ENCODE measurements at places on chromosomes 16 and 17. TPM values are rescaled to one million over a fixed set of nuclear protein-coding genes. Genes with fewer than 3 reads are reported as not detected.

DNA sequence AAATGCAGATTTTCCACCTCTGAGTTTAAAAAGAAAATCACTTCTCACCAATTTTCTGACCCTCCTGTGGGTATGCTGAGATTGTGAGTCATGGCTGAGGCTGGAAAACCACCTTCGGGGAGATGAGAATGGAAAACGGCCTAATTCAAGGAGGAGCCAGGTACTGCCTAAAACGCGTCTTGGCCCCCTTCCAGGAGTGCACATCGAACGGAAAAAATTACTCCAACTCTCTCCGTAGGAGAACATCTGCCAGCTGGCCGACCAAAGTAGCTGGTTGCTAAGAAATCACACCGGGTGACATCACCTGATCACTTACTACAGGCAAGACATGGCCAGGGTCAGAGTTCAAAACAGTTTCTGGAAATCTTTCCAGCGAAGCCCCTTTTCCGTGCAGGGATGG, 107.6 kb downstream of the ZNF423 start:
- H3K27ac ChIP-seq: no peak overlapping the region
- no peaks in the 10 kb centered on the region for H3K36me3 ChIP-seq
- no peak overlapping the region for H3K4me3 ChIP-seq
- no peaks in the 10 kb centered on the region for H3K4me1 ChIP-seq
- H3K27me3 ChIP-seq: peaks cover 2% of the 10 kb centered on the region

DNA sequence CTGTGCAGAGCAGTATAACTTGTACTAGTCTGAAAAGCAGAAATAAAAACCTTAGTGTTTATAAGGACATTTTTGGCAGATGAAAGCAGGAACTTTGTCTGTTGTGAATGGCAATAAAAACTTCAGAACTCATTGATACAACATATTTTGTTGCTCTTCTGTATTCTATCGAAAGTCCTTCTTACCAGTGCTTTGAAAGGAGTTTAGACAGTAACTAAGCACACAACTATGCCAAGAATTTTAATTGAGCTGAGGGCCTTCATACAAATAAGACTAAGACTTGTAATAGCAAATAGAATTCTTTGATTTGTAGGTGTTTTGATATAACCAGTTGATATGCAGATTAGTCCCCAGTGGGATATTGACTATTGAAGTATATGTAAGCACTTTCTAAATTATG, 308.4 kb downstream of the ZFHX3 start:
- peaks cover 10% of the 10 kb centered on the region for H3K4me1 ChIP-seq
- H3K4me3 ChIP-seq: no peak overlapping the region
- H3K27ac ChIP-seq: no peak overlapping the region
- no peaks in the 10 kb centered on the region for H3K36me3 ChIP-seq

CCDC200 gene
- total RNA-seq: not detected

DNA sequence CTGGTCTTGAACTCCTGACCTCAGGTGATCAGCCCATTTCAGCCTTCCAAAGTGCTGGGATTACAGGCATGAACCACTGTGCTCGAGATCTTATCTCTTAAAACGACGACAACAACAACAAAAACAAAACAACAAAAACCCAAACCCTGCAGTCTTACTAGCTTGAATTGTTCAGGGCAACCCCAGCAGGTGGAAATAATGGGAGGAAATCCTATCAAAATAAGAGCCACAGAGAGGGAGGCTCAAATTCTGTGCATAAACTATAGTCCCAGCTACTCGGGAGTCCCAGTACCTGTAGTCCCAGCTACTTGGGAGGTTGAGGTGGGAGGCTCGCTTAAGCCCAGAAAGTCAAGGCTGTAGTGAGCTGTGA, 16.5 kb upstream of the ATP6V0A1 start:
- no peak for DNase-seq
- H3K36me3 ChIP-seq: no peaks in the 10 kb centered on the region
- peaks cover 5% of the 10 kb centered on the region for H3K4me1 ChIP-seq
- no peak overlapping the region for H3K27ac ChIP-seq
- no peaks in the 10 kb centered on the region for H3K27me3 ChIP-seq

DNA sequence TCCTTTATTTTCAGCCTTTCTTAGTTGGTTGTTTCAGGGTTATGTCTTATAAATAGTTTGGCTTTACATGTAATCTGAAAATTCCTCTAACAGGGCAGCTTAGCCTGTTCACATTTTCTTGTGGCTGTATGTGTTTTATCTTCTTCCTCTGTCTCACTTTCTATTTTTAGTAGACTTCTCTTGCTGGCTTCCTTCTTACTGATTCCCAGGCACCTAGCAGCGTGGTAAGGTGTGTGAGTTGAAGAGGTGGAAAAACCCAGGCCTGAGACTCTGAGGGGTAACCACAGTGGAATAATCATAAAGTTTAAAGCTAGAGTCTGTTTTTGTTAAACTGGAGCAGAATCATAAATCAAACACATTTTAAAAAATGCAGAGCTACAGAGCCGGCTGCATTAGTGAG, 190.9 kb downstream of the LGALS9B start:
- no peak overlapping the region for H3K27ac ChIP-seq
- H3K27me3 ChIP-seq: no peaks in the 10 kb centered on the region
- no peak overlapping the region for H3K4me3 ChIP-seq
- H3K36me3 ChIP-seq: no peaks in the 10 kb centered on the region
- no peak for DNase-seq
- H3K4me1 ChIP-seq: no peaks in the 10 kb centered on the region

DNA sequence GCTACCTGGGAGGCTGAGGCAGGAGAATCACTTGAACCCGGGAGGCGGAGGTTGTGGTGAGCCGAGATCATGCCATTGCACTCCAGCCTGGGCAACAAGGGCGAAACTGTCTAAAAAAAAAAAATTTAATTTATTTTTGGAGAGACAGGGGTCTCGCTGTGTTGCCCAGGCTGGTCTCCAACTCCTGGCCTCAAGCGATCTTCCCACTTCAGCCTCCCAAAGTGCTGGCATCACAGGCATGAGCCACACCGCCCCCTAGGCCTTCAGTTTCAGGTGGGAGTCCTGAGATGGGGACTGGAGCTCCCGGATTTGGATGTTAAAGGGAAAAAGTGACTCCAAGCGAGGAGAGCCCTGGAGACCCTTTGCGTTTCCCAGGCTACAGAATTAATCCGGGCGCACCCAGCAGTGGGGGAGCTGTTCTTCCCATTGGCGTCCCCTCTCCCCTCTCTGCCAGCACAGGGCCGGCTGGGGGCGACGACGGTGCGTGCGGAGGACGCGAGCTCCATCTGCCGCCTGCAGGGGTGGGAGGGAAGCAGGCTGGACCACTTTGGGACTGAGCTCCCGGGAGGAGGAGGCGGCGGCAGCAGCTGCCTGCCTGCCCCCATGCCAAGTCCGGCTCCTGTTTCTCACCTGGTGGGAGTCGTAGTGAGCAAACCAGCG, 49.3 kb upstream of the USP7 start:
- H3K4me1 ChIP-seq: no peaks in the 10 kb centered on the region
- H3K27me3 ChIP-seq: no peaks in the 10 kb centered on the region
- H3K27ac ChIP-seq: no peak overlapping the region
- no peak overlapping the region for H3K4me3 ChIP-seq
- H3K36me3 ChIP-seq: no peaks in the 10 kb centered on the region

DNA sequence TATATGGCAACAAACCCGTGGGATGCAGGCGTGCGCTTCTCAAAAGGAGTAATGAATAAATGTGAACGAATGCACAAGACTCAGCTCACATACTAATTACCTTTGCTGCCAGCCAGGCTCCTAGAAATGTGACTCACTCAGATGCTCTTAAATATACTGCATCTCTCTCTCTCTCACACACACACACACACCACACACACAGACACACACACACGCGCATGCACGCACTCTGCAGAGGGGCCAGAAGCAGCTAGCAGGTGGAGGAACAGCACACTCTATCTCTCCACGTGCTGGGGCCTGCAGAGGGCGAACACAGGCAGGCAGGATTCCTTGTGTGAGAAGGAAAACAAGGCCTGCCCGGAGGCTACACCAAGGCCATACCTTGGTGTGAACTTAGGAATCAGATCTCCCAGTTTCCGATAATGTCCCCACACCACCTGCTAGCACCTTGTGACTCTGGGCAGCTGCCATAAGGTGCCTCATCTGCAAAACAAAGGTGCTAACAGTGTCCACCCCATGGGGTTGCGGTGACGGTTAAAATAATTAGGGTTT, 5.3 kb downstream of the GPRC5B start:
- H3K27me3 ChIP-seq: no peaks in the 10 kb centered on the region
- no peak overlapping the region for H3K4me3 ChIP-seq
- H3K27ac ChIP-seq: no peak overlapping the region
- DNase-seq: peak; percentile 53

Data from Caco-2 (cell line).